ENCODE measurements at places on chromosomes 1 and 21.

DNA sequence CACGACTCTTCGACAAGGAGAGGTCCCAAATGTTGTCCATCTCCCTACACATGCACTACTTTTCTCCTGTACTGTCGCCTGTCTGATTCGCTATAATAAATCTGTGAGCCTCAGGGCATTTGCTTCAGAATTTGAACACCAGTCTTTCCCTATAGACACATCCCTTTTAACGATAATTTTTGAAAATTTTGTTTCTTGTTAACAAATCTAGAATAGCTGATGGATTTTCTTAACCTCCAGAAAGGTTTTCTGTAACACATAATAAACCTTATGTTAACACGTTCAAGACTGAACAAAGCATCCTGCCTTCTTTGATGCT, 704 bp downstream of the CAPZA1 start:
- DNase-seq = no peak

DNA sequence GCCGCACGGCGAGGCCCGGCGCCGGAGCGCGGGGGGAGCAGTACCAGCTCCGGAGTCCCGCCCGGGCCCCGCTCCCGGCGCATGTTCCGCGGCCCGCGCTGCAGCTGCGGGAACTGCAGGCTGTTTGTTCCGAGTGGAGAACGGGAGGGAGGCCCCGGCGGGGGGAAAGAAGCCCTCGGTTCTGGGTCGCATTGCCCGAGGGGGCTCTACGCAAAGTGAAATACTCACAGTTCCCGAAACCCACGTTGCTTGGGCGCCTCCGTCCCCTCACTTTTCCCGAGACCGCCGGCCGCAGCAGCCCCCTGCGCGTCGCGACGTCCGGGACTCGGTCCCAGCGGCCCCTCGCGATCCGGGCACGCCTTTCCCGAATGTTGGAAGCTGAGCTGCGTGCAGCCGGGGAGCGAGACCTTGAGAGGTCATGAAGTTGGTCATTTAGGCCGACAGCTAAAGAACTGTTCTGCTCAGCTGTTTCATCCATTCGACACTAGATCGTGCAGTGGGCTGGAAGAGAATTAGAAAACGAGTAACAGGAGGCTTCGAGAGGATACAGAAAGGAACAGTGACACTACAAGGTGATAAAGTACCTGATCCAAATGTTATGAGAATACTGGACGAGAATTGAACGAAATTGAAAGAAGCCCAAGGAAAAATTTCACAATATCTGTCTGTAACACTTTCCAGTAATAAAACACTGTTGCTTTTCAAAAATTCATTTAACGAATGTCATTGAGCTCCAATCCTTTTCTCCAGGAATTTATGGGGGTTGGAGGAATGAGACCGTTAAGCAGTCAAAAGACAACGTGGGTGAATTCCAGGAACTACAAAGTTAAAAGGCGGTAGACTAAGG, 657 bp upstream of the LIN9 start:
- DNase-seq = no peak

DNA sequence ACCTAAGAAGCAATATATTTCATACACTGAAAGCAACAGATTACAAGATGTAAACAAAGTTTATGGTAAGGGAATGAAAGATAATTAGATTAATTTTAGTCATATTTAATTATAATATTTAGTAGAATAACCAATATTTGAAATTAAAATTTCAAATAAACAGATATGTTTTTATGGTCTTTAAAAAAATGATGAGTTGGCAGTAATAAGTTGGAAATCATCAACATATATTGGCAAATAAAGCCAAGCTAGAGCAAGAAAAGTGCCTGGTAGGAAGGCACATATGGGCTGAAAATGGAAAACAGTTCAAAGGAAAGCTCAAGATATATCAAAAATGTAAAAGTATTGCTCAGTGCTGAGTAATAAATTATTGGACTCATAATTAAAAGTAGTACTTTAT, 1274.0 kb downstream of the AMY1C start:
- DNase-seq = no peak

- no peak for DNase-seq
Measured at GRCh38 chr1:5507340-5507739, 484.9 kb downstream of the NPHP4 start.

DNA sequence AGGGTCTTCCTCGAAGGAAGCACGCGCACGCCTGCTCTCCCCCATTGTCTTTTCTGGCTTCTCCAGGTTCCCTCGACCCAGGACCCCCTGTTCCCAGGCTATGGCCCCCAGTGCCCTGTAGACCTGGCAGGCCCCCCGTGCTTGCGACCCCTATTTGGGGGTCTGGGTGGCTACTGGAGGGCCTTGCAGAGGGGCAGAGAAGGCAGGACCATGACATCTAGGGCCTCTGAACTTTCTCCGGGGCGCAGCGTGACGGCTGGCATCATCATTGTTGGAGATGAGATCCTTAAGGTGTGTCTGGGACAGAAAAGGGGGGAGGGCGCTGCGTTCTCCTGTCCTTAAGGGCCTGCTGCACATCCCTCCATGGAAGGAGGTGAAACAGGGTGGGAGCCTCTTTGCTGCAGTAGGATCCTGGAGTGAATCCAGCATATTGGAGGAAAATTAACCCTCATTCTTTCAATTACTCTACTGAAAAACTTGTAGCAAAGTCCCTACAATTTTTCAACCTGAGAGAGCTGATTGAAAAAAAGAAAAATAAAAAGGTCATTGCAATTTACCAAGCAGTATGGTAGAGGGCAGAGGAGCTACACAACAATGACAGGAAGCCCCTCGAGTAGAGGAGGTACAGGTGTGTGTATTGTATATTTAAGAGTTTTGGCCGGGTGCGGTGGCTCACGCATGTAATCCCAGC, 777 bp downstream of the FLAD1 start:
- DNase-seq = no peak

- DNase-seq = no peak
Measured at GRCh38 chr1:39436842-39437241, 54.6 kb upstream of the BMP8A start.

DNA sequence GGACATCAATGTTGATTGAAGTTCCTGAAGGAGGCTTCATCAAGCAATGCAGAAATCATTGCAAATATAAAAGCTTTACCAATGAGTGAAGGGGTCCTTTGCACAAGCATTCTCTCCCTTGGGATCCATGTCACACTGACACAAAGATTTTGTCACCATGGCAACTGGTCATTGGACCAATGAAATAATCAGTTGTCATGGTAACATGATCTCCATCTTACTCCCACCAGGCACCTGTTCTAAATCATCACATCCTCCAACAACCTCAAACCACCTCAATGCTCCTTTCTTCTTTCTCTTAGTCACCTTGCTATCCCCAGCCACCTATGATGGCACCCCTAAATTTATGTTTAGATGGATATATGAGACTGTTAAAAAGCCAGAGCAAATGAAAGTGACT, 13.5 kb upstream of the FOXJ3 start:
- DNase-seq = no peak

- DNase-seq = no peak
Measured at GRCh38 chr1:177080564-177080963, 83.9 kb downstream of the ASTN1 start.

DNA sequence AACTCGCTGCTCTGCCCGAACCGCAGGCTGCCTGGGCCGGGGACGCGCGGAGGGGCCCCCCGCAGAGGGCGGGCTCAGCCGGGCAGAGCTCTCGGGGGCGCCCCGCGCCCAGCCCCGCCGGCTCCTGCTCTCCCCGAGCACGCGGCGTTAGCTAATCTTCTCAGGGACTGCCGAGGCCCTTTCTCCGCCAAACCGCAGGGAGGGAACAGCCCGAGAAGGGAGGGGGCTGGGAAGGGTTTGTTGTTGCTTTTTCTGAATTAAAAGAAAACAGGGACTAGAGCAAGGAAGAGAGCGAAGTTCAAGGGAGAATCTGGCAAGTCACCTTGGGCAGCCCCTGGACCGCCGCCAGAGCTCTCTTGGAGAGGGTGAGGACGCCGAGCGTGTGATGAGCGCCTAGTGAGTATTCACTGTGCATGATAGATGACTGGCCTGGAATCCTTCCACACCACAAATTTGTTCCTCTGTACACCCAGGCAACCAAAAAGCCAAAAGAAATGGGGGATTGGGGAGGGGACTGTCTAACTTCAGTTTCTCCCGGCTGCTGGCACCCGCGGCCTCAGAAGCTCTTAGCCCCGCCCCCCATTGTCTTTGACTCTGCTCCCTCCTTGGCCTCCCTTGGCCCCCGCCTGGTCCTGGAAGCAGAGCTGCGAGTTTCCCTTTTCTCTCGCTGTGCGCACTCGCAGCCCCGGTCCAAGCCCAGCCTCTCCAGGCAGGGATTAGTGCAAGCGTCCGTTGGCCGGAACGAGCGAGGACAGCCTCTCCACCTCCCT, 19.7 kb upstream of the LMX1A start:
- peak; percentile 13 for DNase-seq

DNA sequence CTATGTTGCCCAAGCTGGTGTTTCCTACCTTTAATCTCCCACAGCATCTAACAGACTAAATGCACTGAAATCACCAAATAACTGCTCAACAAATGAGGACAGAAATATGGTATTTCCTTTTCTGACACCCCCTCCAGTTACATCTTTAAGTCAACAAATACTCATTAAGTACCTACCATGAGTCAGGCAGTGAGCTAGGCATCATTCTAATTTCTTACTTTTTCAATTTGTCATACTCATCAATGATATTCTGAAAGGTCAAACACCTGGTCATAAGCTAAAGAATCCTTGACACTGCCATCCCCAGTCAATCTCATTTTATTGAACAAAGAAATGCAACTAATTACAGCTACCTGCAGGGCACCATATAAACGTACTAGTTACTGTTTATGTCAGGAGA, 36.6 kb downstream of the LUZP1 start:
- DNase-seq = no peak

Measured in non-pigmented ciliary epithelial cell (primary cell).